Karpas-422 (cell line): ENCODE measurements at places on chromosomes 7 and 10. TPM values are rescaled to one million over a fixed set of nuclear protein-coding genes. Genes with fewer than 3 reads are reported as not detected.
A peak's percentile ranks its signal among the peaks of the same experiment; 100 is the strongest.

- no peak for DNase-seq
These were observed 42.6 kb downstream of the KIF20B start for GRCh38 chr10:89744026-89744425.

- DNase-seq = no peak
These were observed 126.8 kb upstream of the TNRC18 start for GRCh38 chr7:5550385-5550784.

- DNase-seq = peak; percentile 58
These were observed 1.2 kb downstream of the BRAF start for GRCh38 chr7:140923358-140924006.

DNA sequence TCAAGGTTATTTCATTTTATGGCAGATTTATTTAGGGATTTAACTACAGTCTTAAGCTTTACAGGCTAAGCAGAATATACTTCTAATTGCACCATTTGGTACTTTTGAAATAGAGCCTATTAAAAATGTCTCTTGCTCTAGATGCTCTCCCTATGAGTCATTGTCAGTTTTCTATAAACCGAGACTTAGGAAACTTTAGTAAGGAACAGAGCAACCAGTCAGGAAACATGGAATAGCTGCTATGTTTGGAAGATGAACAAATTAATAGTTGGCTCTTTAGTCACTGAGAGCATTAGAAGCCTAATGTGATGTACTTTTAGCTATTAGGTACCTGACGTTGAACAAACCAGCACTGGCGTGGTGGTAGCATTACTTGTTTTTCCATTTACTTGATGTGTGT, 35.3 kb downstream of the INPP5F start:
- no peak for DNase-seq

Gene HHEX
- total RNA-seq = 71.7 and 84.2 TPM in 2 replicates

DNA sequence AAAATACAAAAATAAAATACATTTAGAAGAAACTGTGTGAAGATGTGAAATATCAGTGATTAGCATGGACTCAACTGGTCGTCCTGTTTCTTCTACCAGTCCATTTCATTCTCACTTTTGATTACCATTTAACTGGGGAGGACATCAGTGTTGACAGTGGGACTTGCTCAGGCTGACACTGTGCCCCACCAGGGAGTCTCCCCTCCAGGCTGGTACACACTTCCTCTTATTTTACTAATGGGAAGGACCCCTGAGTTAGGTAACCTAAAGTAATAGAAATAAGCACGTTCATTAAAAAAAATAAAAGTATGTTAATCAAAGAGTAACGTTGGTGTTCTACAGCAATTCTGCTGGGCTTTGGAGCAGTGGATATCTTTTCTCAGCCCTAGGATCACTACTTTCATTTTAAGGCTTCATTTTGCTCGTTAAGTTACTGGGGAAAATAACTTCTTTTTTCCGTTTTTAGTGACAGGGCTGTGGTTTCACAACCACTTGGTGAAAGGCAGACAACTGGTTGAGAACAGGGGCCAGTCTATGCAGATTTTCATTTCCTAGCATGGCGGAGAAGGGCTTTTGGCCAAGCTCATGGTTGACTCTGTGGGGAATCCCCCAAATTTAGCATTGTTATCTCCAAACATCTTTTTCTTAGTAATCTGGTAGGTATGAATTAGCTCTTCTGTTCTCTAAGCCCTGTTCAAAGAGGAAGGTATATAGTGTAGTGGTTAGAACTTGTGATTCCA, 2.1 kb downstream of the SNX10 start:
- DNase-seq = peak; percentile 47

Gene PRSS58
- total RNA-seq = not detected in 2 replicates

DNA sequence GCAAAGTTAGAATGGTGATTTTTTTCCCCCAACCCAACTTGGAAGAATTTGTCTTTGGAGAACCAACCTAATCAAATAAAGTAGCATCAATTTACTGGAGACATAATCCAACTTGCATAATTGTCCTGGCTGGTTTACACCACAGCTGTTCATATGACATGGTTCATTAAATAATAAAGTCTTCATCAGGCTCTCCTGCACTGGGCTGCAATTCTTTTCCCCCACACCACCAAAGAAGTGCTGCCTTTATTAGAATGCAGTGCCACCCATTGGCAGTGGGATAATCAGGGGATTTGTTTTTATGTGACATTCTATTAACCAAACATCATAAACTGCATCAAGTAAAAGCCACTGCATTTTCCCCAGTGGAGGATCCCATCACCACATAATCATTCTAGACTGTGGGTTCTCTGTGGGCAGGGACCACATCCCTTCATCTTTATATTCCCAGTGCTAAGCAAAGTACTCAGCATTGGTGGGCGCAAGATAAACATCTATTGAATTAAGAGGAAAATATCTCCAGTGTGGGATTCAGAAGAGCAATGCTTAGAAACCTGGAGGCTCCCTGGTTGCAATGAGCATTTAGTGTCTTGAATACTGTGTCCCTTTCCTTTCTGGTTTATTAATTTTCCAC, 322.0 kb downstream of the KCNMA1 start:
- DNase-seq = no peak

DNA sequence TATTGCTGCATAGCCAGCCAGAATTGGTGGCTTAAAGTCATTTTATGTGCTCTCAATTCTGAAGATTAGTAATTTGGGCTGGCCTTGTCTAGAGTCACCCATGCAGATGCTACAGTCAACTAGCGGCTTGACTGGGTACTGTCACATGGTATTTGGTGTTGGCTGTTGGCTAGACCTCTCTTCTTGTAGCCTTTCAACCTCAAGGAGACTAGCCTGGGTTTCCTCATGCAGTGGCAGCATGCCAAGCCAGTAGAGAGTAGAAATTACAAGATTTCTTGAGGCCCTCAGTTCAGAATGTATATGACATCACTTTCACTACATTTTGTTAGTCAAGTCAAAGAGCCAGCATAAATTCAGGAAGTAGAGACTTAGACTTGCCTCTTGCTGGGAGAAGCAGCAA, 3.7 kb upstream of the ZNF800 start:
- DNase-seq = peak; percentile 62

Gene POMZP3
- total RNA-seq = 1.4 and 3.0 TPM in 2 replicates
